Cardiac muscle cell (in vitro differentiated cells and primary cell): ENCODE measurements at places on chromosomes 5 and 9.

DNA sequence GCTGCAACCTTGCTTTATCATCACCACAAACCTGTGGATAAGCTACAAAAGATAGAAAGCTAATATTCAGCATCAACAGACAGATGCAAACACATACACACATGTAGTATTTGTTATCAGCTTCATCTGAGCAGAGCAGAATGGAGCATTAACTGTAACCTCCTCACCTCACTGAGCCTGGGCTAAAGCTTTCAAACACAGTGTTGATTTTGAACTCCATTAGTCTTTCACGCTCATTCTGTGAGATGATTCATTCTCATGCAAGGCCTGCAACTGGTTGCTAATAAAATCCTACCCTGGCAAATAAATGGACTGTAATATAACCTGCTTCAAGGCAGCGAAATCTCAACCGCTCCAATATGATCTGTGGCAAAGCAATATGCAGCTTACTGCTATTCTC lies 1360.6 kb upstream of the ACO1 start:
- no peaks in the 10 kb centered on the region for H3K27me3 ChIP-seq
- H3K4me3 ChIP-seq, result no peak overlapping the region
- H3K27ac ChIP-seq, result no peak overlapping the region
- DNase-seq, result no peak
- H3K36me3 ChIP-seq, result no peaks in the 10 kb centered on the region
- H3K4me1 ChIP-seq, result no peaks in the 10 kb centered on the region

DNA sequence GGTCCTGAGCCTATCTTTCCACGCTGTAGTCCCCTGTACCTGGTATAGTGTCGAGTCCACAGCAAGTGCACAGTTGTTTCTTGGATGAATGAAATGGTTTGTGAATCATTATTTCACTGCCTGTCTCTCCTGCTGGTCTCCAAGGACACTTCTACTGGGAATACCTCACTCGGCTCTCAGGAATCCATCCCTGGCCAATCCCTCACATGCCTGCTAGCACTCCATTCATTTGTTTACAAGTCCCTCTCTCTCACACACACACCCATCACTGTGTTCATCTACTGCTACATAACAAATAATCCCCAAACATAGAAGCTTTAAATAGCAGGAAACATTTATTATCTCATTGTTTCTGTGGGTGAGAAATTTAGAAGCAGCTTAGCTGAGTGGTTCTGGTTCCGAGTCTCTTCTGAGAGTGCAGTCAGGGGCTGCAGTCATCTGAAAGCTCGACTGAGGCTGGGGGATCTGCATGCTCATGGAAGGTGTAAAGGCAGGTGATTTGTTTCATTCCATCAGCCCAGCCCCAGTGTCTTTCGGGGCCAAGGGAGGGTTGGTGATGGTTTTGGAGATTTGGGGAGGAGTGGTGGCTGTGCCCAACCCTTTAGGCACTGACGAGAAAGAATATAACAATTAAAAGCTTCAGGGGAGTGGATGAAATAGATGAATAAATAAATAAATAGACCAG lies 132.7 kb upstream of the IER5L start:
- no peak overlapping the region for H3K27ac ChIP-seq
- H3K4me1 ChIP-seq, result no peaks in the 10 kb centered on the region
- H3K27me3 ChIP-seq, result no peaks in the 10 kb centered on the region
- DNase-seq, result no peak
- H3K4me3 ChIP-seq, result no peak overlapping the region

- no peaks in the 10 kb centered on the region for H3K36me3 ChIP-seq
- H3K4me3 ChIP-seq, result no peak overlapping the region
- no peaks in the 10 kb centered on the region for H3K4me1 ChIP-seq
These were observed 6.0 kb downstream of the KIF12 start for GRCh38 chr9:114093031-114093471.

DNA sequence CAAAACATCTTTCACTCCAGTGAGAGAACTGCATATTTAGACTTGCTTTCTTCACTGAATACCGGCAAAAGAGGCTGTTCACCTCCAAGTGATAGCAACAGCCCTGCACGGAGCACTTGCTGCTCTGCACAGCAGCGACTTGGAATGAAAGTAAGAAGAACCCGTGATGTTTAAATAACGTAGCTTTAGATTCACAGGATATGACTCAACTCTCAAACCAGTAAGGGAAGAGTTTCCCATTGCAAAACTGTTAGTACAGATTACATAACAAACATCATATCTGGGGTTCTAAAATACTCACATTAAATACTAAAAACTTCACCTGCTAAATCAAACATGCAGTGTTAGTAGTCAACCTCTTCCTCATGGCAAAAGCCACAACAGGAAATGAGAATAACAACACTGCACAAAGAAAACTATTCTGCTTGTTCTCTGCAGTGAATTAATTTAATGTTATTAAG lies 203.4 kb downstream of the MCTP1 start:
- H3K36me3 ChIP-seq, result no peaks in the 10 kb centered on the region
- H3K27ac ChIP-seq, result no peak overlapping the region
- H3K27me3 ChIP-seq, result peaks cover 5% of the 10 kb centered on the region
- no peaks in the 10 kb centered on the region for H3K4me1 ChIP-seq
- peak; percentile 87 for DNase-seq

DNA sequence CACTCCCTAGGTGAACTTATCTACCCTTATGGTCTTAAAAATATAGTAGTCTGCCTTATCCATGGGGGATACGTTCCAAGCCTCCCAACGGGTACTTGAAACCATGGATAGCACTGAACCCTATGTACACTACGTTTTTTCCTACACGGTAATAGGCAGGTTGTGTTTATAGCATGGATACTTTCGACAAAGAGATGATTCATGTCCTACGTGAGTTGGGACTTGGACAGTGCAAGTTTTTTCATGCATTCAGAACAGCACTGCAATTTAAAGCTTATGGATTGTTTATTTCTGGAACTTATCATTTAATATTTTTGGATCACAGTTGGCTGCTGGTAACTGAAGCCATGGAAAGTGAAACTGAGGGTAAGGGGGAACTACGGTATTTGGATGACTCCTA lies 88.1 kb downstream of the CNTLN start:
- H3K36me3 ChIP-seq, result no peaks in the 10 kb centered on the region
- H3K4me3 ChIP-seq, result no peak overlapping the region
- DNase-seq, result no peak
- H3K27me3 ChIP-seq, result no peaks in the 10 kb centered on the region
- H3K4me1 ChIP-seq, result no peaks in the 10 kb centered on the region
- no peak overlapping the region for H3K27ac ChIP-seq

DNA sequence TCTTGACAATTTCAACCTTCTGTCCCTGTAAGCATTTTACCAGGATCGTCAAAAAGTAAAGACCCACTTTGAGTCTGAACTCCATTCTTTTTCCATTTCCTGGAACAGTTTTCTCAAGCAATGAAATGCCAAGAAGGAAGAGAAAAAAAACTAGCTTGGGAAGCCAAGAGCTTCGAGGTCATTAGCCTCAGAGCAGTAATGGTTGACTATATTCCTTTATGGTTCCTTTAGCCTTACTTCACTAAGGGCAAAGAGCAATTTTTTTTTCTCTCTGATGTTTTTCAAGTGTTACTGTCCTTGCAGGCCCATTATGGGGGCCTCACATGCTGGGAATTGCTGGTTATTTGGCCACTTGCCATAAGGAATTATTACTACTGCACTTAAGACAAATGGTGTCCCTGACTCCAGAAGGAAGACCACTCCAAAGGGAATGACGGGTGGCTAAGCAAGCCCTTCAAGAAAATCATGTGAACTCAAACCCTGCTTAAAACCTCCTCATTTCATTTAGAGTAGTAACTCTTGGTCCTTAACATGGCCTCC lies 37.1 kb downstream of the BNC2 start:
- no peak overlapping the region for H3K27ac ChIP-seq
- no peak overlapping the region for H3K4me3 ChIP-seq
- H3K27me3 ChIP-seq, result peaks cover 48% of the 10 kb centered on the region
- H3K36me3 ChIP-seq, result no peaks in the 10 kb centered on the region
- peaks cover 6% of the 10 kb centered on the region for H3K4me1 ChIP-seq
- no peak for DNase-seq

DNA sequence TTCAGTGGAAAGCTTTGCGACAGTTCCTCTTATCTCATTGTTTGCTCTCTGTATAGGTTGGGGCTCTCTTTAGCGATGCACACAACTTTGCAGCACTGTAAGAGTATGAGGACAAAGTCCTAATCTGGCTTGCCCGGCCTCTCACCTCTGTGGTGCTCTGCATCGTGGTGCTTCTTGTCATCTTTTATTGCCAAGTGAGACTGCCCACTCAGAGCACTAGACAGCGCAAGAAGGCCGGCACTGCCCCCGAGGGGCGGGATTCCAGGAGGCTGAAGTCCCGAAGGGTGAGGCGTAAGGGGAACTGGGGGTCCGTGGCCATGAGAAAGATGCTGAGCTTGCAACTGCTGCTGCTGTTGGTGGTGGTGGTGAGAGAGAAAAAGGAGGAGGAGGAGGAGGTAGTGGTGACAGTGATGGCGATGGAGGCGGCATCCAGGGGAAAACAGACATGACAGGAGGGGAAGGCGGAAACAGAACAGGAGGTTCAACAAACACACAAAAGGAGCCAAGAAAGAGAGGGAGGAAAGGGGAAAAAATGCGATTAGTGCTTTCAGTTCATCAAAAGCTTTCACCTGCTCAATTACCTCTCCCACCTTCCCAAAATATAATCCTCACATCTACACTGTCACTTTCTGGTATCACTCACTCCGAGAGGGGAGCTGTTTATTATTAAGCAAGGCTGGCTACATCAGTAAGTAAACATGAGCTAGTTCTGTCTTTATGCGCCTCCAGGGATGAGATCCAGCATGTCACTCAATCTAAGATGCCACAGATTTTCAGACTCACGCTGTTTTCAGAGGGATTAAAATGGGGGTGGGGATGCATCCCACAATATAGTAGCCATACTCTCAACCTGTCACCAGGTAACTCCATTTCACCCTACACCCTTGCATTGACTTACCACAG lies 55.1 kb downstream of the TLE1 start:
- no peak overlapping the region for H3K4me3 ChIP-seq
- no peak overlapping the region for H3K27ac ChIP-seq
- no peaks in the 10 kb centered on the region for H3K36me3 ChIP-seq
- H3K4me1 ChIP-seq, result no peaks in the 10 kb centered on the region
- H3K27me3 ChIP-seq, result peaks cover 81% of the 10 kb centered on the region

GRCh38 chr5:139397921-139398320 lies 3.0 kb upstream of the PROB1 start:
- peaks cover 11% of the 10 kb centered on the region for H3K27me3 ChIP-seq
- H3K27ac ChIP-seq, result no peak overlapping the region
- H3K4me1 ChIP-seq, result no peaks in the 10 kb centered on the region
- no peak overlapping the region for H3K4me3 ChIP-seq
- peaks cover 4% of the 10 kb centered on the region for H3K36me3 ChIP-seq

DNA sequence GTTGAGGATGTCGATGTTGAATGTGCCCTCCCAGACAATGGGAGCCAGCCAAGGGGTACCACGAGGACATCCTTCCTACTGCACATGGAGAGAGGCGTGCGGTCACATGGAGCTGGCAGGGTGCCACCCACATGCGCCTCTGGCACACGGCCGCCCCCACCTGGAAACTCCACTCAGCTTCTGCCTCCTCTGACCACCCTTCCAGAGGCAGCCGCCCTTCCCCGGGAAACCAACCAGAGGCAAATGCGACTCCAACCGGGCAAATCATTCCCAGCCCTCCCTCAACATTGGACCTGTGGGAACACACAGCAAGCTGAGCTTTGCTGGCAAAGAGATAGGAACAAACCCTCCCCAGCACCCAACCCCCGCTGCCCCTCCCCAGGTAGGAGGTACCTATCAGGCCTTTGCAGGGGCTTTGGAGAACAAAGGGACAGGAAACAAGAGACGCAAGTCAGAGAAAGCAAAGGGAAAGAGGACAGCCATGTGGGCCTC lies 17.5 kb downstream of the ABO start:
- H3K4me3 ChIP-seq, result no peak overlapping the region
- H3K36me3 ChIP-seq, result no peaks in the 10 kb centered on the region

DNA sequence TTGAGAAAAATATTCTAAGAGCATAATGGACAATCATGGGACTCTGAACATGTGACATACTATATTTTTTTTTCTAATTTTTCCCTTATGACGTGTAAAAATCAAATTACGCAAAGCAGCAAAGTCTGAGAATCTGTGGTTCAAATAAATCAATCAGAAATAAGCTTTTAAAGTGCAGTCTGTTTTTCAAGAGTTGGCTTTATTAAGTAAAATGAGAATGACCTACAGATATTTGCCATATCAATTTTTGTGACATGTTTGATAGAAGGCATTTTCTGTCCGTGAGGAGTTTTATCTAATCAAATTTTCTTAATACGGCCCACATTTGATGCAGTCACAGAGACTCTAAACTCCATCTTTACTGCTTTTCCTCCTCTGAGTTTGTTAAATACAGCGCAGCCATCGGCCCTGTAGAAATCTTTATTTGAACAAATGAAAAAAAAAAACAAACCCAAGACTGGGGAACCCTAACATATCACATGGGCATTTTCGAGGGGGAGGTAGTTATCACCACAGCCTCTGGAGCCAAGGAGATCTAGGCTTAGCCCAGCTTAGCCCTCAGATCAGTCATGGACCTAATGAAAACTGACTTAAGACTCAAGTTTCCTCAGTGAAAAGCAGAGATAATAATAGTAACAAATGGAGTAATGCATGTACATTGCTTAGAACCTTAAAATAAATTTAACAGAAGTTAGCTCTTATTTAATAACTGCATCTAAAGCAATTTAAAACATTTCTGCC lies 263.6 kb upstream of the C9orf72 start:
- no peak for DNase-seq
- H3K27me3 ChIP-seq, result no peaks in the 10 kb centered on the region
- no peak overlapping the region for H3K4me3 ChIP-seq

DNA sequence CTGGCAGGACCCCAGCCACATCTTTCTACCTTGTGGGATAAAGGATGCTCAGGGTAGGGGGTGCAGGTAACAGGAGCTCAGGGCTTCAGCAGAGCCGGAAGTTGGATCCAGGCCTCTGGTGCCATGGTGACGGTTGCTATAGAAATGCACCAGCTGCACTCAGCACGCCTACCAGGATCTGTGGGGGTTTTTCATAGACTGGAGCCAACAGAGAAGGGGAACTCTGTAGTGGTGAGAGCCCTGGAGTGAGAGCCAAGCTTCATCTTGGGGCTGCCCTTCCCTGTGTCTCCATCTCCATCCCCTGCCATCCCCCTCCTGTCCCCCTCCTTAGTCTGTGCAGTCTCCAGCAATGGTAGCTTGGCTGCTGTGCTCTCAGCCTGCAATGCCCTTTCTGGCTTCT lies 27.5 kb upstream of the BOD1 start:
- H3K27ac ChIP-seq, result no peak overlapping the region
- H3K36me3 ChIP-seq, result no peaks in the 10 kb centered on the region
- peak; percentile 23 for DNase-seq
- no peak overlapping the region for H3K4me3 ChIP-seq

DNA sequence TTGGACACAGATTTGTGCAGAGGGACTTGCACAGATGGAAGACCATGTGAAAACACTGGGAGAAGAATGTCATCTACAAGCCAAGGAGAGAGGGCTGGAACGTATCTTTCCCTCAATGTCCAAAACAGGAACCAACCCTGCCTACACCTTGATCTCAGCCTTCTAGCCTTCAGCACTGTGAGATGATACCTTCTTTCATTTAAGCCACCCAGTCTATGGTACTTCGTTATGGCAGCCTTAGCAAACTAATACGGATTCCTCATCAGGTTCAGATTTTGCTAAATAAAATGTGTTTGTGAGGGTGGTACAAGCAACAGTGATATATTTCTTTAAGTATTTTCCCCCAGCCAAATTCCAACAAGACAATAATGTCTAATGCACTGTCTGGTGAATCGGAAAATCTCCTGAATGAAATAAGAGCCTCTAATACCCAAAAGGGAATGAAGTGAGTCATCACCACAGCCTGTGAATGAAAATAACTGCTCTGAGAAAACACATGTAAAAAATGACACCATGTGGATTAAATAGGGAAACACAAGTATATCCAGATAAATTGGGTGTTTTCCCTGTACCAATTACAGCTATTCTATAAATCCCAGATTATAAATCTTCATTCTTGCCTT lies 182.8 kb upstream of the TARS1 start:
- no peaks in the 10 kb centered on the region for H3K27me3 ChIP-seq
- no peaks in the 10 kb centered on the region for H3K36me3 ChIP-seq
- H3K27ac ChIP-seq, result no peak overlapping the region
- DNase-seq, result peak; percentile 79
